ENCODE measurements at places on chromosomes 16 and 17.

DNA sequence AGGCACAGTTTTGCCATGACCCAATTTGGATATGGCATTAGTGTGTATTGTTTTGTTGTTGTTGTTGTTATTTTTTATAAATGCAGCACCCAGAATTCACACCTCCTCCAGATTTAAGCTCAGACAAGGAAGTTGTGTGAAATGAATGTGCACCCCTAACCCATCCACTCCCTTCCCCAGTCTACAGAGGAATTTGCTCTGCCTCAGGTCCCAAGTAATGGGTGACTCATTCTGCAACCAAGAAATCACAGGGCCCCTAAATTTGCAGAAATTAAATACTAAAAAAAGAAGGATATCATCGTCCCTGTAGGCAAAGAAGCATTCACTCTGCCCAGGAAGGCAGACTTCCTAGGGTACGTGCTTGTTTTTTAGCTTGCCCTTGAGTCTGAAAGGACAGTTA is 62.3 kb downstream of the CLEC16A start:
- DNase-seq: no peak

- no peak for DNase-seq
Measured at GRCh38 chr16:4465977-4466779, 8.2 kb downstream of the NMRAL1 start.

GRCh38 chr16:66041907-66042306 is 324.6 kb upstream of the CDH5 start:
- no peak for DNase-seq

GRCh38 chr16:30530163-30531037 is 4.0 kb upstream of the ZNF768 start:
- no peak for DNase-seq

DNA sequence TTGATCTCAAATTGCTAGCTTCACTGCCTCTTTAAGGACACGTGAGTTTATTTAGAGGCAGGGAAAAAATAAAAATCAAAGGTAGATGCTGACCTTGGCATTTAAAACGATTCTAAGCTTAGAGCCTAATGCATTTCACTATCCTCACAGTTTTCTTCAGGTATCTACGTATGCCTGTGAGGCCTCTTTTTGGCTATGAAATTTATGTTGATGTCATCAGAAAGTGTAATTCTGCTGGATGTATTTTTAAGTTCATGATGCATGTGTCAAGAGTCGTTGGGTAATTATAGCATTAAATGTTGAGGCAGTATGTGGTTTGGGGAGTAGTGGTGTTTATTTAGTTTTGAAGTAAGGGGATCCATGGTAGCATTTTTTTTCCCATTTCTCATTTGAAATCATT is 4.2 kb upstream of the KRTAP3-2 start:
- no peak for DNase-seq

DNA sequence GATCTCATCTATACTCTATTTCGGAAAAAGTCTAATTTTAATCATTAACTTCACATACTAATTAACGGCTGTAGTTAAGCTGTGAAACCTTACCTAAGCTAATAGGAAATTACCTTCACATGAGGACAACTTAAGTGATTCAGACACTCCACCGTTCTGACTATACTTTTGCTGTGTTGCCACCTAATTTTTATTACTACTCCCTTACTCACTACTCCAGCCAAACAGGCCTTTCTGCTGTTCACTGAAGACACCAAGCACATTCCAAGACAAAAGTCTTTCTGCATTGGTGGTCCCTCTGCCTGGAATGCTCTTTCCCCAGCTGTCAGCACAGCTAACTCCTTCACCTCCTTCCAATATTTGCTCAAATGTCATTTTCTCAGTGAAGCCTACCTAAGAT is 1.3 kb downstream of the CMTR2 start:
- DNase-seq: no peak

- DNase-seq: no peak
Measured at GRCh38 chr17:56832446-56832845, 1.3 kb downstream of the C17orf67 start.

GRCh38 chr16:78659668-78660217 is 560.3 kb downstream of the WWOX start:
- no peak for DNase-seq

- no peak for DNase-seq
Measured at GRCh38 chr16:17104654-17105053, 366.1 kb downstream of the XYLT1 start.

DNA sequence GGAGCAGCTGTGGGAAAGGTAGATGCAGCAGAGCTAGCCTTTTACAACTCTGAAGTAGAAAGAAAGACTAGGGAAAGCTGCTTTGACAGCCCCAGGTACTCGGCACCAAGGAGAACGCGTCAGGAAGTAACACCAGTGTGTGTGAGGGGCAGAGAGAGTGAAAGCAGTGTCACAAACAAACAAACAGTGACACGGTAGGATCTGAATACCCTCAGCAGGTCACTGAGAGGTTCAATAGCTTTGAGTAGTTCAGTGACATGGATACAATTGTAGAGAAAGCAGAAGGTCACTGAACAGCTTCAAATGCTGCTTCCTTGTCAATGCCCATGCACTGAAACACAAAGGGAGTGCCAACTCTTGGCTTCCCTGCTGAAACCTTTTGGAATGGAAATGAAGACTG is 150.3 kb upstream of the C17orf78 start:
- no peak for DNase-seq

- no peak for DNase-seq
Measured at GRCh38 chr17:79840269-79840988, 1.2 kb upstream of the CBX4 start.

GRCh38 chr16:87963400-87963799 is 12.2 kb downstream of the BANP start:
- no peak for DNase-seq

- no peak for DNase-seq
Measured at GRCh38 chr16:11780991-11781680, 15.9 kb downstream of the ZC3H7A start.

GRCh38 chr16:28161626-28162025 is 50.1 kb downstream of the XPO6 start:
- no peak for DNase-seq

DNA sequence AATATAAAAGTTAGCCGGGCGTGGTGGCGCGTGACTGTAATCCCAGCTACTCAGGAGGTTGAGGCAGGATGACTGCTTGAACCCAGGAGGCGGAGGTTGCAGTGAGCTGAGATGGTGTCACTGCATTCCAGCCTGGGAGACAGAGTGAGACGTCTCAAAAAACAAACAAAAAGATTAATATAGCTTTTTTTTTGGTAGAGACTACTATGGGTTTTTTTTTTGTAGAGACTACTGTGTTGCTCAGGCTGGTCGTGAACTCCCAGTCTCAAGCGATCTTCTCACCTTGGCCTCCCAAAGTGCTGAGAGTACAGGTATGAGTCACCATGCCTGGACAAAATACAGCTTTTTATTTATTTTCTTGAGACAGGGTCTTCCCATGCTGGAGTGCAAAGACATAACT is 20.2 kb downstream of the ZNRF1 start:
- no peak for DNase-seq

GRCh38 chr17:11682646-11683045 is 84.4 kb downstream of the DNAH9 start:
- no peak for DNase-seq

DNA sequence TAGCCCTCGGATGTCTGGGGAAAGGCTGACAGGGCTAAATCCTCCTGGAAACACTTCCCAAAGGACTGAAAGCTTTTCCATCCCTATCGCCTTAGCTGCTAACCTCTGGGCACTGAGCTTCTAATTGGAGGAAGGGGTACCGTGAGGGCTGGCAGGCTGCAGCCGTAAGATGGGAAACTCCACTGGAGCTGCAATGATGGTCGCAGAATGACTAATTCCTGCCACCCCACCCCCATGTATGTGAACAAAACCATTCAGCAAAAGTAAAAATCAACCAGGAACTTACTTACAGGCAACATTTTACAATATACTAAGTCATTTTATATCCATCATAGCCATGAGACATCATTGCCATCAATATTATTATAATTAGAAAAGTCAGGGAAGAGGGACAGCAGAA is 133.3 kb downstream of the ABCC12 start:
- DNase-seq: no peak

DNA sequence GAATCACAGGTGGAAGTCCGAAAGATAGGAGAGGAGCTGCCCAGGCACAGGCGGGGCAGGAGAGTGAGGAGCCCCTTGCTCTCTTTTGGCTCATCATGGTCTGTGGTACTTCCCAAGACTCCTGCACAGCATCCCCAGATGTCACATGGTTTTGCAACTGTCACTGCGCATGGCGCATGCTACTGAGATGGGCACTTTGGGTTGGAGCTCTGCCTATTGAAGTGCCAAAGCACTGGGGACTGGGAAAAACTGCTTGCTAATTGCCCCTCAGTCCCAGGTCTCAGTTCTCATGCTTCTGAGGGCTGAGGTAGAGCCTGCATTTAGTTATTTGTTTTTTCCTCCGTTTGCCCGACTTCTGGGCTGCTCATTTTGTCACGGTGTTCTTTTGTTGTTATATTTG is 156.8 kb upstream of the CDH13 start:
- no peak for DNase-seq

DNA sequence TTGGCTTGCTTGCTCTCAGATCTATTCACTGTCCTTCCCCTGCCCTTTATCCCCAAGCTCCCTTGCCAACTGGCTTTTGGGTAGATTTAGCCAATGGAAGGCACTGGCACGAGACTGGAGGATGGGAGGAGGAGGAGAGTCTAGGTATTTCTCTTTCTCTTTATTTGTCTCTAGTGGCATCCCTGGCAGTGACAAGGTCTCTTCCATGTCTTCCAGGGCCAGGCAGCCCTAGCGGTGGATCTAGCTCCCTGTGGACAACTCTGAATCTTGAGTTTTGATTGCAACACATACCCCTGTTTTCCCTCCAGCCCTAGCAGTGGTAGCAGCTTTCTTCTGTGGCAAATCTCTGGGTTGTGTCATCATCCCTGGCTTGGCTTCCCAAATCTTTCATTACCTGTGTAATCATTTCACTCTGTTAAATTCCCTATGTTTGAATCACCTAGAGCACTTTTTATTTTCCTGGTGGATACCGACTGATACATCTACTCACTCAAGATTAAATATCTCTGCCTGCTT is 171.1 kb upstream of the IRX6 start:
- DNase-seq: no peak

DNA sequence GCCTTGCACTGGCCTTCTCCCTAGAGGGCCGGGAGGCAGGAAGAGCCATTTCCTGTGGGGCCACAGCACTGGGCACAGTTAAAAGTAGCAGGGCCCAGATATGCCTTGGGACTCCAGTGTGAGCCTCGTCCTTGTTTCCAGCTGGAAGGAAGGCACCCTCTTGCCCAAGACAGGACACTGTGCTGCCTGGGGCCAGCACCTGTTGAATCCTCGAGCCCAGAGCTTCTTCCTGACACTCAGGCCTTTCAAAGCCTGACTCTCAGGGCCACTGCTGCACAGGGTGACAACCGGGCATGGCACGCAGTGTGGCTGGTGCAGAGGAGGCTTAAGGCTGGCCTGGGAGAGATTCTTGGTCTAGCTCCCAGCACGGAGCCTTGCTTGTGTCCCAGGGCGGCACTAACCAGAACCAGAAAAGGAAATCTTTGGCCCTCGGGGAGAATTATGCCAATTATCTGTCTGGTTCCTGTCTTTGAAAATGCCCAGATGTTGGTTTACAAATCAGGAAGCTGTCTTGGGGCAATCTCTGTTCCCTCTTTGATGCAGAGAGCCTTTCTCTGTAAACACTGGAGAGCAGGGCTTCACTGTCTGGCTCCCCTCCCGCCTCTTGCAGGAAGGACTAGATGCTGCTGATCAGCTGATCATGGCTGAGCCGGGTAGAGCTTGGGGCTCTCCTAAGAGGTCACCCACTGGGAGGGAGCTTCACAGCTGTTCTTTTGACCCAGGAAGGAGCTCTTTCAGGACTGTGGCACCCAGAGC is 11.1 kb downstream of the LDHD start:
- no peak for DNase-seq

DNA sequence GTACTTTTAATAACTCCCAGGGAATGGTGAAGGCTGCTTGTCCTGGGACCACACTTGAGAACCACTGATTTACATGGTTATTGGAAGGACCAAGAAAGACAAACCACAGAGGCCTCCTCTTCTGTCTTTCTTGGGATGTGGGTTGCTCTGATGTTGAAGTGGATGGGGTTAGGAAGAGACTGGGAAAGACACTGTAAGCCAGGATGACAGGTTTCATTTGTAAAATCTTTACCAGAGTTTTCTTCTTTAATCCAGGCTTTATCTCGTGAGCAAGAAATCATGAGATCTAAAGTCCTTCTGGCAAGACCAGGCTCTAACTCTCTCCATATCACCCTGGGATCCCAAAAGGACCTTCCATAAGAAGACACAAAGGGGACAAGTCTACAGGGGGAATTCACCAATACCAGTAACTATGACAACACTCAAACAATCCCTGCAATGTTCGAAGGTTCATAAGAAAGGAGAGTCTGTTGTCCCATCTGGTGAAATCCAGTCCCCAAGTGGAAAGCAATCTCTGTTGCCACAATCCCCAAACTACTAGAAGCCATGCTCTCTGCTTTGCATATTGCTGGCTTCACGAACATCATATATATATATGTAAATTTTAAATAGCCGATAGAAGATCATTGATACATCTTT is 44.8 kb upstream of the CDRT4 start:
- no peak for DNase-seq

DNA sequence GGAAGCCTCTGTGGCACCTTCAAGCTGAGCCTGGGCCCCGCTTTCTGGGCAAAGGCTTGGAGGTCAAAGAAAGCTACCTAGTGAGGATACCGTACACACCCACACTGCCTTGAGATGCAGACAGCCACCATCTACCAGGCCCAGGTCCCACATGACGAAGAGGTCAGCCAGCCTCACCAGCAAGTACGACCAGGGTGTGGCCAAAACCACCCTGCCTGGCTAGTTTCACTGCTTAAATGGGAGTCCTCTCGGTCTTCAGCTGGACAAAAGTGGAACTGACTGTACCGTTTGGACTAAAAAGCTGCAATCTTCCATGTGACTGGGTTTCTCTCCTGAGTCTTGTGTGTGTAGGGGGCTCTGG is 21.6 kb downstream of the VASN start:
- DNase-seq: no peak

GRCh38 chr17:17985555-17985954 is 12.9 kb downstream of the DRC3 start:
- DNase-seq: no peak

- DNase-seq: no peak
Measured at GRCh38 chr17:47663912-47664623, 14.3 kb downstream of the KPNB1 start.

- no peak for DNase-seq
Measured at GRCh38 chr16:1992704-1993317, 3.0 kb downstream of the SYNGR3 start.

GRCh38 chr16:86396901-86397311 is 113.4 kb upstream of the FOXF1 start:
- DNase-seq: no peak

DNA sequence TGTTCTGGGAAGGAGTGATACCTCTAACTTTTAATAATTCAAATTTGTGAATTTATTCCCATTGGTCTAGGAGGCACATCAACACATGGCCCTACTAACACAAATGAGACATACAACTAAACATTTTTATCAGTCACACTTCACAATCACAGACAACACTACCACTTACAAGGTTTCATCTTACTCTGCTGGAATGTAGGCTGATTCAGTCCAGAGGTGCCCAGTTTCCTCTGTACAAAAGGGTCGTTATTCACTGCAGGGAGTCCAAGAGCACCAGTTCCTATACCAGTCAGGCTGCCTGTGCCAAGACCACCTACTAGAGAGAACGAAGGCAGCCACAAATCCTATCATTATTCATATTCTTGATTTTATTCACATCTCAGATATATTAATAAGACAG is 41.4 kb downstream of the SETD6 start:
- DNase-seq: no peak

GRCh38 chr17:50192144-50192617 is 9.2 kb downstream of the COL1A1 start:
- no peak for DNase-seq

Measured in NCI-H187 (cell line).